Mesenchymal stem cell (in vitro differentiated cells and primary cell): ENCODE measurements at places on chromosomes 12 and 14.

GRCh38 chr14:43019826-43020225, 1413.2 kb downstream of the LRFN5 start:
- no peaks in the 10 kb centered on the region for H3K27me3 ChIP-seq
- no peak for DNase-seq
- H3K4me1 ChIP-seq, result no peaks in the 10 kb centered on the region
- H3K36me3 ChIP-seq, result no peaks in the 10 kb centered on the region
- no peak overlapping the region for H3K4me3 ChIP-seq

DNA sequence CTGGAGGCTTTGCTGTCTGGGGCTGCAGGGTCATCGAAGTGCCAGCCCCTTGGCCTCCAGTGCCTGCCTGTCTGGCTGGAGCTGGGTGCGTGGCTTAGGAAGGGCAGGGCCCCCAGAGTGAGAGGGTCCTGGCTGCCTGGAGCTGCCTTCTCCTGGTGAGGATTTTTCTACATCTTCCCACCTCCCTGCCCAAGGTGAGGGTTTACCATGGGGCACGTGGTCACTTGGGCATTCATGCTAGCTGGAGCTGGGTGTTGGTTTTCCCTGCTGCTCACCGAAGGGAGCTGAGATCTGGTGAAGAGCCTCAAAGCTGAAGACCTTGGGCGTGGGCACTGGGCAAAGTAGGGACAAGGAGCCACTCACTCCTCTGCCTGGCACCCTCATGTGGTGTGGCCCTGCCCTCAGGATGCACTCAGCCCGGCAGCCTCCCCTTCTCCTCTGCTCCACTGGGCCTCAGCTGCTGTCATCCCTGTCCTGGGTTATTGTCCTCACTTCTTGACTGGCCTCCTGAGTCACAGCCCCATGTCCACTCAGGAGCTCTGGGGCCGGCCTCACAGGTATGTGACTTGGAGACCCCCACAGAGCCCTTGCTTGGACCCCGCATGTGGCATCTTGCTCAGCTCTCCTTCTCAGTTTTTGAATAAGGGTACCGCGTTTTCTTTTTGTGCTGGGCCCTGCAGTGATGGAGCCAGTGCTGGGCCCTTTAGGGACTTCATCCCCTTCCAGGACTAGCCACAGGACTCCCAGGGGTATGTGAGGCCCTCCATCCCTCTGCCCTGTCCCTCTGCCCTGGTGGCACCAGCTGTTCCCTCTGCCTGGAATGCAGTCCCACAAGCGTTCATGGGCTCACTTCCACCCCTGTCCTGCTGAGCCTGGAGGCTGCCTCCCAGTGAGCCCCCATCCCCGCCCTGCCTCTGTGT, 1.6 kb downstream of the CEP170B start:
- peaks cover 28% of the 10 kb centered on the region for H3K27me3 ChIP-seq
- H3K27ac ChIP-seq, result no peak overlapping the region
- peaks cover 7% of the 10 kb centered on the region for H3K36me3 ChIP-seq
- H3K4me3 ChIP-seq, result peak overlapping the region; percentile 87

GRCh38 chr12:117421068-117421752, 59.8 kb upstream of the NOS1 start:
- H3K27me3 ChIP-seq, result peaks cover 9% of the 10 kb centered on the region
- H3K36me3 ChIP-seq, result no peaks in the 10 kb centered on the region
- H3K4me3 ChIP-seq, result no peak overlapping the region

DNA sequence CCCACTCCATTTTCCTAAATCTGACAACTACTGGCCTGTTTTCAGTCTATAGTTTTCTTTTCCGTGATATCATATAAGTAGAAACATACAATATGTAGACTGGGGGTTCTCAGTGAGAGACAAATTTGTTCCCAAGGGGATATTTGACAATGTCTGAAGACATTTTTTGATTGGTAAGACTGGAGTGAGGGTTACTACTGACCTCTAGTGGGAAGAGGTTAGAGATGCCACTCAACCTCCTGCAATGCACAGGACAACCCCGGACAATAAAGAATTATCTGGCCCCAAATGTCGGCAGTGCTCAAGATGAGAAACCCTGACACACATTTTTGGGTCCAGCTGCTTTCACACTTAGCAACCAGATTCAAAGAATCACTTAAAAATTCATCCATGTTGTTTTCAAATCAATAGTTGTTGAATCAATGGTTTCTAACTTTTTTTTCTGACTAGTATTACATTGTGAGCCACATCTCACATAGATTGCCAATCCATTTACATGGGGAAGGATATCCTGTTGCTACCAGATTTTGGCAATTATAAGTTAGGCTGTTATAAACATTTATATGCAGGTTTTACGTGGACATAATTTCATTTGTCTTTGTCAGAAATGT, 307.1 kb downstream of the RPL10L start:
- no peaks in the 10 kb centered on the region for H3K27me3 ChIP-seq
- no peak overlapping the region for H3K27ac ChIP-seq
- H3K36me3 ChIP-seq, result no peaks in the 10 kb centered on the region
- peak; percentile 52 for DNase-seq
- no peaks in the 10 kb centered on the region for H3K4me1 ChIP-seq

GRCh38 chr12:131199221-131199620, 245.5 kb downstream of the ADGRD1 start:
- no peaks in the 10 kb centered on the region for H3K4me1 ChIP-seq
- no peak for DNase-seq
- H3K27ac ChIP-seq, result no peak overlapping the region
- H3K4me3 ChIP-seq, result no peak overlapping the region
- no peaks in the 10 kb centered on the region for H3K27me3 ChIP-seq
- H3K36me3 ChIP-seq, result no peaks in the 10 kb centered on the region

DNA sequence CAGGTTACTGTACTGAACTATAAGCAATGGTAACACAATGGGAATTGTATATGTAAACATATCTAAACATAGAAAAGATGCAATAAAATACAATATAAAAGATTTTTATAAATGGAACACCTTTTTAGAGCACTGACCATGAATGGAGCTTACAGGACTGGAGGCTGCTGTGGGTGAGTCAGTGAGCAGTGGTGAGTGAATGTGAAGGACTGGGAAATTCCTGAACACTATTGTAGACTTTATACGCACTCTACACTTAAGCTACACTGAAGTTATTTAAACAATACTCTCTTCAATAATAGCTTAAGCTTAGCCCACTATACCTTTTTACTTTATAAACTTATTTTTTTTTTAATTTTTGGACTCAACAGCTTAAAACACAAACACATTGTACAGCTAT, 313.5 kb downstream of the KCNC2 start:
- no peak overlapping the region for H3K4me3 ChIP-seq
- no peaks in the 10 kb centered on the region for H3K27me3 ChIP-seq
- DNase-seq, result no peak
- H3K36me3 ChIP-seq, result no peaks in the 10 kb centered on the region

GRCh38 chr14:20144820-20145219, 6.2 kb downstream of the OR4N5 start:
- no peak for DNase-seq
- no peaks in the 10 kb centered on the region for H3K4me1 ChIP-seq
- H3K27ac ChIP-seq, result no peak overlapping the region
- H3K4me3 ChIP-seq, result no peak overlapping the region
- no peaks in the 10 kb centered on the region for H3K36me3 ChIP-seq

- DNase-seq, result no peak
- no peaks in the 10 kb centered on the region for H3K36me3 ChIP-seq
- peaks cover 1% of the 10 kb centered on the region for H3K4me1 ChIP-seq
- H3K27me3 ChIP-seq, result no peaks in the 10 kb centered on the region
Measured at GRCh38 chr12:64545081-64545382, 65.3 kb upstream of the RASSF3 start.

DNA sequence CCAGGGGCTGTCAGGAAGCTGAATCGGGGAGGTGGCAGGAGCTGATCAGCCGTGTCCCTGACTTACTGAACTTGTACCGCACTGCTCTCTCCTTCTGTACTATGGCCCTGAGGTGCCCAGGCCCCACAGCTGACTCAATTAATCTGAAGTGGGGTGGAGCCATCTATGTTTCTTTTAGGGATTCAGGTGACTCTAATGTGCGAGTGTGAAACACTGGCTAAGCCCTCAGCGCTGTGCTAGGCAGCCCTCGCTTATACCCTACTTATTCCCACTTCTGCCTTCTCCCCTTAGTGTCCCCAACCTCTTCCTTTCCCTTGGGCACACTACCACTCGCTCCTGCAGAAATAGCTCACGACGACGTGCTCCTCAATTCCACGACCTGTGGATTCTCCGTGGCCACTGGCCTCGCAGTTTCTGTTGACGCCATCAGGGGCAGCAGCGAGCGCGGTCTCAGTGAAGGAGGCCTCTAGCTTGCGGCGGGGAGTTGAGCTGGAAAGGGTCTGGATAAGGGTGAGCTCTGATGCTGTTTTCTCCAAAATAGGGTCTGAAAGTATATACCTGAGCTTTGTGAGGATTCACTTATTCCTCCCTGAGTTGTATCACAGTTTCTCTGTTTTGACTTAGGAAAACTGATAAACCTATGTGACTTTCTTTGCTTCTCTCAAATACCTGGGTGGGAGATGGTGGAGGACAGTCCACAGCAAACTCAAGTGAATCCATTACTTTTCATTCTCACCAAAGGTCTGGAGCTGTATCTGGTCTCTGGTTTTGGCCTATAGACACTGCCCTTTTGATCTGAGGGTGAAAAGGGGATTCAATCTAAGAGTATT, 167.6 kb downstream of the SLC41A2 start:
- H3K27me3 ChIP-seq, result no peaks in the 10 kb centered on the region
- peak; percentile 37 for DNase-seq
- H3K27ac ChIP-seq, result no peak overlapping the region
- H3K4me1 ChIP-seq, result peaks cover 7% of the 10 kb centered on the region
- no peaks in the 10 kb centered on the region for H3K36me3 ChIP-seq
- no peak overlapping the region for H3K4me3 ChIP-seq

DNA sequence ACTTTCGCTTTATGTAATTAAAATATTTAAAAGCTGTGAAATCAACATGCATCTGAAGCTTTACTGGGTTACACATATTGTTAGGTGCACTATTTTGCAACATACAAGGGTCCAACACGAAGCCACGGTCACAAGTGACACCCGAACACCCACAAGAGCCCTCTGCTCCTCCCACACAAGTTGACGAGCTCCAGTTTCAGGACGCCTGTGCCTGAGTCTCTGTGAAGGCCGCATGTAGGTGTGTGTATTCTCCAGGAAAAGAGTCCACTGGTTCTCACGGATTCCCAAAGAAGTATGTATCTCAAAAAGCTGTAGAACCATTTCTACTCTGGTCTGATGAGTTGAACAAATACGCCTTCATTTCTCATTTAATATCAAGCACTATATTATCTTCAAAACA, 12.0 kb downstream of the SLC15A4 start:
- peaks cover 17% of the 10 kb centered on the region for H3K36me3 ChIP-seq
- H3K4me3 ChIP-seq, result no peak overlapping the region
- H3K27ac ChIP-seq, result no peak overlapping the region
- H3K4me1 ChIP-seq, result peaks cover 23% of the 10 kb centered on the region
- no peak for DNase-seq

DNA sequence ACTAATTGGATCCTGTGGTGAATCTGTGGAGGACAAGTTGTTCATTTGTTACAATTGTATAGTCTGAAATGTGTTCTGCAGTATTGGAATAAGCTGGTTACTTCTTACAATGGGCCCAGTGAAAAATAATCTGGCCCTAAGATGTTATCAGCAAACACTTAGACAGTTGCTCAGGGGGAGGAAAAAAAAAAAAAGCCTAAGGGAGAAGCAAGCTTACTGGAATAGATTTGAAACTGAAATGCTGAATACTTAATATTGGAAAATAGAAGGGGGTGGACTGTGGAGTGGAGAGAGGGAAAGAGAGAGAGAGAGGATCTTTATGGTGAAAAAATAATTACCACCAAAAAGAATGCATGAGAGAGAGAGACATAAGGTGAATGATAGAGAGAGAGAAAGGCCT, 4.0 kb downstream of the FOXG1 start:
- H3K27me3 ChIP-seq, result peaks cover 66% of the 10 kb centered on the region
- DNase-seq, result no peak
- peaks cover 19% of the 10 kb centered on the region for H3K4me1 ChIP-seq
- no peak overlapping the region for H3K4me3 ChIP-seq
- H3K27ac ChIP-seq, result no peak overlapping the region

GRCh38 chr14:94685681-94686485, 73.7 kb downstream of the SERPINA3 start:
- peaks cover 8% of the 10 kb centered on the region for H3K4me1 ChIP-seq
- DNase-seq, result no peak
- H3K27me3 ChIP-seq, result peaks cover 14% of the 10 kb centered on the region
- H3K36me3 ChIP-seq, result no peaks in the 10 kb centered on the region

DNA sequence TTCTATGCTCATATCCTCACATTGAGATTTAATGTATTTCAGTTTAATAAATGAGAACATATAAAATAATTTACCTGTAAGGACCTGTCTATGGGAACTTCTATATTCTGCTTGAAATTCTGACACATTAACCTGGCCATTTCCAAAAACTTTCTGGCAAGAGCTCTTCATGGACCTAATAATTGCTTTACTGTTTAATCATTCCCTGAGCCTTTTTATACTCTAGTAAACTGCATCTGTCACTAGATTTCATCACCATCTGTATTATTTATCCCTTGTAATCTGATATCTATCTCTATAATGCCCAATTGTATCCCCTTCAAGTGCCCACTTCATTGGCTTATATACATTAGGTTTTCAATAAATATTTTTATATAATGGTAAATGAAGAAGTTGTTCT, 327.7 kb downstream of the RAD51B start:
- H3K27ac ChIP-seq, result peak overlapping the region; percentile 93
- peaks cover 8% of the 10 kb centered on the region for H3K4me1 ChIP-seq
- peak; percentile 51 for DNase-seq
- H3K27me3 ChIP-seq, result no peaks in the 10 kb centered on the region
- peak overlapping the region; percentile 21 for H3K4me3 ChIP-seq

- peaks cover 20% of the 10 kb centered on the region for H3K4me1 ChIP-seq
- H3K27ac ChIP-seq, result no peak overlapping the region
- H3K27me3 ChIP-seq, result no peaks in the 10 kb centered on the region
- H3K4me3 ChIP-seq, result no peak overlapping the region
Measured at GRCh38 chr12:108772891-108773797, 41.8 kb upstream of the CORO1C start.

DNA sequence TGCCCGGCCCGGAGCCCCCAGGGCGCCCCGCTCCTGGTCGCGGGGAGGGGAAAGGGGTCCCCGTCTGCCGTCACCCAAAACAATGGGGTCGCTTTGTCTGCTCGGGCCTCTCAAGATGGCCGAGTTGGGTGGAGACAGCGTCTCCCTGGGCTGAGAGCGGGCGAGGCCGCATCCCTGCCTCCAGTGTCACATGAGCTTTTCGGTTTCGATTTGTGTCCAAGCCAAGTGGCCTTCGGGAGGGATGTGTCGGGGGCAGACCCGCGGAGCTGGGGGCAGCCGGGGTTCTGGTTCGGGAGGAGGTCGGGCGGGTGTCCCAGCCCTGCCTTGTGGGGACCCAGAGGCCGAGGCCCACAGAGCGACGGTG, 790 bp downstream of the DYNC1H1 start:
- peak overlapping the region; percentile 94 for H3K4me3 ChIP-seq
- peak overlapping the region; percentile 61 for H3K27ac ChIP-seq
- no peaks in the 10 kb centered on the region for H3K27me3 ChIP-seq
- peaks cover 16% of the 10 kb centered on the region for H3K36me3 ChIP-seq

DNA sequence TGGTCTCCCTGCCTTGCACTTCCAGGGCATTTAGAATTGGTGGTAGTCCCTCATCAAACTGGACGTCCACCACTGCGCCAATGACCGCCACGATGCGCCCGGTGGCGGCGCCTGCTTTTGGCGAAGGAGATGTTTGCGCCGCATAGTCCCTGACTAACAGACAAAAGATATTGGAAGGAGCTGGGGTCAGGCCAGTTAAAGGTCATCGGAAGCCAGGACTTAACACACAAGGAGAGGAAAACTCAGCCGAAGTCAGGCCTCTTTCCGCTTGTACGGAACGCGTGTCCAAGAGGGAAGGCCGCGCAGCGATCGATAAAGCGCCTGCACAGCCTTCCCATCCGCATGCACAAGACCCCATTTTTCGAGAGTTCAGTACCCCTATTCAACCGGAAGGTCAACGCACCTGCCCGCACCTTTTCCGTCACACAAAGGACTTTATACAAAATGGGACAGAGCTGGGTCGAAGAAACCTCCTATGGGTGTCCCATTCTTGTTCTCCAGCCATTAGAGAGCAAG, 525 bp downstream of the ATP5F1B start:
- no peaks in the 10 kb centered on the region for H3K27me3 ChIP-seq
